ENCODE measurements at places on chromosomes 6 and 20.
A peak's percentile ranks its signal among the peaks of the same experiment; 100 is the strongest.

- DNase-seq: no peak
Observed at GRCh38 chr6:167137081-167137480, 14.2 kb downstream of the CCR6 start.

DNA sequence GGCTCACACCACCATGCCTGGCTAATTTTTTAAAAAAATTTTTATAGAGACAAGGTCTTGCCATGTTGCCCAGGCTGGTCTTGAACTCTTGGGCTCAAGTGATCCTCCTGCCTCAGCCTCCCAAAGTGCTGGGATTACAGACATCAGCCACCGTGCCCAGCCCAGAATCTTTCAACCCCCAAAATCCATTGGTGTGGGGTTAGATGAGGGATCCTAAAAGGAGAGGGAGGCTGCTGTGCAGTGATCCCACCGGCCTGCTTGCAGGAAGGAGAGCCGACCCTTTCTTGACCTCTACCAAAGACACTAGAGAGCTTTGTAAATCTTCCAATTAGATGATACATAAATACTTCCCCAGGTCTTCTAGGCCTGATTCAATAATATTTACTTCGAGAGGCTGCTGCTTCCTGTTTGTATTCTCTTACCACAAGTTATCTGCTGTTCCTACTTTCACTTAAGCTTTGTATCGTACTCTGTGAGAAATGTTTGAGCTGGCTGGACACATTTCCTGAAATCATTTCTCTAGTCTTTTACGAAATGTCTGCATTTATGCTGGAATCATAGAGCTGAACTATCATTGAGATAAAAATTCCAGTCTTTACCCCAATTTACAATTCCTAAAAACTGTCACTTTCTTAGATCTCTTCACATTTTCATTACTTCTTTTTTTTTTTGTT is 49.3 kb upstream of the IER3 start:
- peak; percentile 84 for DNase-seq

GRCh38 chr20:24870881-24871280 is 78.2 kb upstream of the CST7 start:
- peak; percentile 39 for DNase-seq

- DNase-seq: no peak
Observed at GRCh38 chr6:20192625-20193024, 19.6 kb downstream of the MBOAT1 start.

DNA sequence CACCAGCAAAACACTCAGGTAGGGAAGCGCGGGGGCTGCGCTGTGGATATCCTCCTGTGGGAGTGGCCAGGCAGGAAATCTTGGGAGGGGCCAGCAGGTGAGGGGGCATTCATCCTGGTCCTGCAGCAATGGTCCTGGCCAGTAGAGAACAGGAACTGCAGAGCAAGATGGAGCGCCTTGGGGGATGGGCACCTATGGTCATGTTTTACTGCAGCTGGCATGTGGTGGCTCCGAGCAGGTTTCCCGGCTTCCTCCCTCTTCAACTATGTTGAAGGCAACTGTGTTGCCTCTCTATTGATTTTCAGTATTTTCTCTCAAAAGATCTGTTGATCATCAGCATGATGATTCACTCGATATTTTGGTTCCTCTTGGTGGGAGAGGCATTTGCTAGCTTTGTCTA is 70.9 kb downstream of the SNAP91 start:
- no peak for DNase-seq
